ENCODE measurements at places on chromosomes 1 and 21. TPM values are rescaled to one million over a fixed set of nuclear protein-coding genes. Genes with fewer than 3 reads are reported as not detected.
A peak's percentile ranks its signal among the peaks of the same experiment; 100 is the strongest.

The DNAI4 gene
- 8.9 TPM for total RNA-seq

The LCK gene
- total RNA-seq, result 1.5 TPM

DNA sequence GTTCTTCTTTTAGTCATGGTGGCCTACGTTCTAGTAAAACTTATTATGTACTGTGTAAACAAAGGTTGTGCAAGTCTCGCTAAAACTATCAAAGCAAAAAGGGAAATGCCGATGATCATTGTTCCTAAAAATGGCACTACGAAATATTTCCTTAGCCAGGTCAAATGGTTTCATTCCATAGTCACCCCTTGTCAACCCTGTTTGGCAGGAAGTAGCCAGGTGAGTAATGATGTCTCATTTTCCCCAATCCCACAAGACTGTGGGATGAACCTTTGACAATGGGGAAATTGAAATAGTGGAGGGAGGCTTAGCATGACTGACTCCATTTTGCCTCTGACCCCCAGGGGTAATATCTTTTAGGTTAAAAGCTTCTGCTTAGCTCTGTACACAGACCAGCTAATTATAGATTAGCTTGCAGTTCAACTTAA is 5.6 kb upstream of the REN start:
- DNase-seq, result no peak

- no peak for DNase-seq
These were observed 23.3 kb downstream of the H3-3A start for GRCh38 chr1:226085675-226086285.

GRCh38 chr1:19240673-19241538 is 10.4 kb downstream of the EMC1 start:
- peak; percentile 64 for DNase-seq

GRCh38 chr1:33541966-33542365 is 69.5 kb downstream of the ZSCAN20 start:
- DNase-seq, result no peak

DNA sequence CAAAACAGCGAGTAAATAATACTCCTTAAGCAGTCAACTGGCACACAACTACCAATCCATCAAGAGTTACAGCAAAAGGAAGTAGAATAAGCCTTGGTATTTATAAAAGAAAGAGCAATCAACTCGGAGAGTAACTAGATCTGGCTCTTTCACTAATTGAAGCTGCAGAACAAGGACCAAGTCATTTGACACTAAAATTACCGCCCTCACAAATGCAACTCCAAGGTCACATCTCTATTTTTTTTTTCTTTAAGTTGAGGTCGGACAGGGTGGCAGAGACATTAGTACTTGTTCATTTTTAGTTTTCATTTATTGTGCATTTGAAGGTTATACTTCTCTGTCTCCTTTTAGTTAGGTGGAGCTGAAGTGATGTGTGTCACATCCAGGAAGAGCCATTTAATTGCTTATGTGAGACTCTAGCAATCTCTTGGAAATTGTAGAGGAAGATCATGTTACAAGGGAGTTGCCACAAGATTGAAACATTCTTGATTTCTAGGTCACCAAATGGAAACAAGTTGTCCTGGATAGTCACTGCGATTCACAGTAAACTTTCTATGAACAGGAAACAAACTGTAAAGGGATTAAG is 138.1 kb upstream of the ADAMTS5 start:
- DNase-seq, result no peak

DNA sequence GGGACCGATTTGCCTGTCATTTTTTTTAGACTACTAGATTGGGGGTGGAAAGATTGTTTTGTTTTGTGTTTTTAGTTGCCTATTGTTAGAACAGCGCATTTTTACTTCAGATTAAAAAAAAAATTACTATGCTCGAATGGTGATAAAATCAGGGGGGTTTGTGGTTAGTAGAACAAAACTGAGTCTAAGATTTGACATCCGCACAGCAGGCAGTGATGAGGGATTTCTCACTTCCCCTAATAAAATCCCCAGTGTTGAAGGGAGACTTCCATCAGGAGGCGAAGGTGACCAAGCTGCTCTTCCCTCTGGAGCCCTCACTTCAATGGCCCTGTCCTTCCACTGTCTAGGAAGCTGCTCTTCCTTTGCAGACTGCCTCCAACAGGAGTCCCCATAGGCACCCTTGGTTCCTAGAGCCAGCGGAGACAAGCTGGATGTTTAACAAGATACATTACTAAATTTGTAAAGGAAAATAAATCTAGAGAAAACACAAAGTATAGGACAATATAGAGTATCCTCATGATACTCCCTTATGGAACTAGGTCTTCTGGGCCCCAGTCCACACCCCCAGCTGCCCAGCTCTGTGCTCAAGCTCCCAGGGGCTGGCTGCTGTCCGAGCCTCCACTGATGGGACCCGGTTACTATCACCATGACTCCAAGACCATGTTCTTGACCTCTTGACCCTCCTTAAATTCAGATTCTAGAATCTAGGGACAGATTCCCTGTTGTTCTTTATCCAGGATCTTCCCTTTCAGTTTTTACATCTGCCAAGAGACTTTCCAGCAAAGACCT is 31.0 kb downstream of the TENT5C start:
- DNase-seq, result no peak

The CAPN8 gene
- total RNA-seq, result not detected

DNA sequence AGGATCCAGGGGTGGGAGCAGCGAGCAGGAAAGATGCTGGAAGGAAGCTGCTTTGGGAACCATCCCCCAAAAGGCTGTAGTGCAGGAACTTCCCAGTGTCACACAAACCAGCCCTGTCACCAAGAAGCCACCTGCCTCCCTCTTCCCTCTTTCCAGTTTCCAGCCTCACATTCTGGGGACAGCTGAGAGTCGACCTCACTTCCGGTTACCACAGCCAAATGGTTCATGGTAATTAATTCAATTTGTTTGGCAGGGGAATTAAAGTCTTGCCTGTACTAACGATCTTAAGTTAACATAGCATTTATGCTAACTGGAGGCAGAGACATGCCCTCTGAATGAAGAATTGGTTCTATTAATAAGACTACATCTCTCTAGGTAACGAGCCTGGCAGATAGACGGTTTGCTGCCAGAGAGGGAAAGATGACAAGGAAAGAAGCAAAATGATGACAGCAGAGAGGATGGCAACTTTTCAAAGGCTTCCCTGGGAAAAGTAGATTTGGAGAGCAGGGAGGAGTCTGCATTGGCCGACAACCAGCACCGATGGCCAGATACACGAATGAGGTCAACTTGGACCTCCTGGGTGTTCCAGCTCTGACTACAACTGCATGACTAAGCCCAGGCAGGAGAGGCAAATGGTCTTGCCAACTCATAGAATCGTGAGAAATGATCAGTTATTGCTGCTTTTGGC is 64.1 kb downstream of the TMCO4 start:
- DNase-seq, result no peak

GRCh38 chr1:48592330-48592729 is 120.3 kb upstream of the SPATA6 start:
- DNase-seq, result no peak

The CFAP141 gene
- not detected for total RNA-seq

DNA sequence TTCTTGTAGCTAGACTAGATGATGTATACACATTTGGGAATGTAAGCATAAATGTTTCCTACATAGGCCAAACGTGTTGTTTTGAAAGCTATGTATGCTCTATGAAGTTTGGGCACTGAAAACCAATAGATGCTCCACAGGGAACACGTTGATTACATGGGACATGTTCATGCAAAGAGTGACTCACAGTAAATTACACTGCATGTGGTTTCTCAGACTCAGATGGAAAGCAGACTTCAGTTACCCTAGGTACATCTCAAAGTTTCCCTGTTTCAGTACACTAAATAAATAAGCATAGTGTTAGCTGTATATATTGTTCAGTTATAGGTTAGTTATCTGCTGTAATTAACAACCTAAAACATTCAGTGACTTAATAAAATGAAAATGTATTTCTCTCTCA is 301.9 kb upstream of the RUNX1 start:
- DNase-seq, result no peak

- no peak for DNase-seq
These were observed 672 bp downstream of the ENSA start for GRCh38 chr1:150628766-150629114.

DNA sequence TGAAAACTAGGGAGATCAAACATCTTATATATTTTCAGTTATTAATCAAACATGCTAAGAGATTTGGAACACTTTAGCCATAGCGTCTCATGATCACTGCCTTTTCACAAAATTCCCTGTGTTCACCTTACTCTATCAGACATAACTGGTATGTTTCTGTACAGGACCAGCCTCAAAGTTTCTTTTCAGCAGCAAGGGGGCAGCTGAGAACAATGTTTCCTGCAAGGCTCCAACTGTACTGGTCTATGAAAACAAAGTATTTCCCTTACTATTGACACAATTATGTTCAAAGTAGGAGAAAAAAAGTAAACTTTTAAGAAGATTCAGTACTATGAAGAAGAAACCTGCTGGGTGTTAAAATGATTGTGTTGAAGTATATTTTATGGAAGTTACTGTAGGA is 98.5 kb downstream of the ATF6 start:
- no peak for DNase-seq

DNA sequence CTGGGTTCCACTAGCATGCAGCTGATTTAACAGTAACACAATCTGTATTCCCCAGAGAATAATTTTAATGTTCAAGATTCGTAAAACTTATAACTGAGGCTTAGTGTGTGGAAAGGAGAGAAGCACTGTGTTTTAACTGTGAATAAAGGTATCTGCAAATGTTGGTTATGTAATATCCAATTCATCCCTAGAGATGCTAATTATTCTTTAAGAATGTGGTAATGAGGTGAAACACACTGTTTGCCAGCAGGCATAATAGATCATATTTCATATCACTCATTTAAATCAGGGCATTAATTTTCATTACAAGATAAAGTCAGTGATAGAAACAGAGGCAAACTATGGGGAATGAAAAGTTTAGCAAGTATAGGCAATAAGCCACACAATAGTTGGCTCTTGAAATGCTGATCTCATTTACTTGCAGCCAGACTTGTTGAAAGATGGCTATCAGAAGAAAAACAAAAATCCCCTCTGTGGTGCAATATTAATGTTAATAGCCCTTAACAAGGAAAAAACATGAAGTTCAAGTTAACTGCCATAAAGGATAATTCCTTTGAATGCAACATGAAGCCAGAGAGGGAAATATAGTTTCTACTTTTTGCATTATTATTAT is 33.4 kb downstream of the HMCN1 start:
- no peak for DNase-seq

The AQP10 gene
- total RNA-seq, result 1.00 TPM

DNA sequence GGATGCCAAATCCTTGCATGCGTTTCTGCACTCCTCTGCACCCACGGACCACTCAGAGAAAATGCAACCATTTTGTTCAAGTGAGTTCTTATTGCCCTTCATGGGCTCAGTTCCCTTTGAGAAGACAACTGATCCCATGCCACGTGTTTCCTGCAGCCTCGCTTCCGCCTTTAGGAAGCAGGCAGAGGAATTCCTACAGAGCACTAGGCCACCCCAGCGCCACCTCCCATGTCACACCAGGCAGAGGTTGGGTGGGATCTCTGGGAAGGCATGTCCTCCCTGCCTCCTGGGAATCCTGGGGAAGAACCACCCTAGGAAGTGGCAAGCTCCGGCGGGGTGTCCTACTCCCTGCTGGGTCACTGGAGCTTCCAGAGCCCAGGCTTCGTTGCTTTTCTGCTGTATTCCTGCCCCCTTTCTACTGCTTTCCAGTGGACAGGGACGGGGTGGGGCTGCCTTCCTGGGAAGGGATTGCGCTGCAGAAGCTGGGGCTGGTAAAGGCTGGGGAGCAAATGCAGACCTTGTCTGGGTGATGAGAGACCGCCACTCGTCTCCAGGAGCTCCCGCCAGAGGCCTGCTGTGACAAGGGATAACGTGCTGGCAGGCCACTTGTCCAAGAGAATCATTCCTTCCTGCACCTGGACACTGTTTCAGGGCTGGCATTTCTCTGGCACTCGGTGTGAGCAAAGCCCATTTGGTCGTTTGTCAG is 478.2 kb upstream of the VAMP3 start:
- DNase-seq, result no peak

The PGBD2 gene
- 8.6 TPM for total RNA-seq

DNA sequence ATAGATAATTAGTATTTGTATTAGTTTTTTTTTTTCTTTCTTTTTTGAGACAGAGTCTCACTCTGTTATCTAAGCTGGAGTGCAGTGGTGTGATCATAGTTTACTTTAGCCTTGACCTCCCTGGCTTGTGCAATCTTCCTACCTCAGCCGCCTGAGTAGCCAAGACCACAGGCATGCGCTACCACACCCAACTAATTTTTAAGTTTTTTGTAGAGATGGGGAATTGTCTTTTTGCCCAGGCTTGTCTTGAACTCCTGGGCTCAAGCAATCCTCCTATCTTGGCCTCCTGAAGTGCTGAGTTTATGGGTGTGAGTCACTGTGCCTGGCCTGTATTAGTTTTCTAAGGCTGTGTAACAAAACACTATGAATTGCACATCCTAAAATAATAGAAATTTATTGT is 58.3 kb downstream of the MSH4 start:
- no peak for DNase-seq

- no peak for DNase-seq
These were observed 3.1 kb downstream of the LRRC40 start for GRCh38 chr1:70202173-70202758.

- no peak for DNase-seq
These were observed 46.2 kb upstream of the DAB1 start for GRCh38 chr1:57470036-57470435.

GRCh38 chr1:192524223-192524622 is 51.4 kb upstream of the RGS1 start:
- DNase-seq, result no peak

The TMEM50A gene
- total RNA-seq, result 67.2 TPM

The SCAF4 gene
- total RNA-seq, result 57.4 TPM

The TMCC2 gene
- 6.5 TPM for total RNA-seq

The OPTC gene
- not detected for total RNA-seq

GRCh38 chr1:244256086-244256676 is 195.5 kb downstream of the ADSS2 start:
- DNase-seq, result no peak

DNA sequence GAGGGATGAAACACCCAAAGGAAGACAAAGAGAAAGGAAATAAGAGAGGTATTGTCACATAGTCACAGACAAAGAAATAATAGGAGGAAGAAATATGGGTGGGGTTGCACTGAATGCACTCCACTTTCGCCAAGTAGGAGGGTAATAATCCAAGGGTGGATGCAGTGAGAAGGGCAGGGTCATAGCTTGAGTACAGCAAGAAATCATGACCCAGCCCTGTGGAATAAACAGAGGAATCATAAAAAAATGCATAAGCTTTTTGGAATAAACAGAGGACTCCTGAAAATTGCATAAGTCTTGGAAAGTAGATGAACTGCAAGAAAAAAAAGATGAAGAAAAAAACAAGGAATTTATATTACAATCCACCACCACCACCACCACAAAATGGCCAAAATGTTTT is 53.1 kb upstream of the CD55 start:
- DNase-seq, result no peak

The TMEM183A gene
- 58.4 TPM for total RNA-seq

The COL16A1 gene
- 389 TPM for total RNA-seq

- no peak for DNase-seq
These were observed 42.6 kb upstream of the A3GALT2 start for GRCh38 chr1:33363470-33363861.

The RGS13 gene
- 1.2 TPM for total RNA-seq

The SHCBP1L gene
- not detected for total RNA-seq

DNA sequence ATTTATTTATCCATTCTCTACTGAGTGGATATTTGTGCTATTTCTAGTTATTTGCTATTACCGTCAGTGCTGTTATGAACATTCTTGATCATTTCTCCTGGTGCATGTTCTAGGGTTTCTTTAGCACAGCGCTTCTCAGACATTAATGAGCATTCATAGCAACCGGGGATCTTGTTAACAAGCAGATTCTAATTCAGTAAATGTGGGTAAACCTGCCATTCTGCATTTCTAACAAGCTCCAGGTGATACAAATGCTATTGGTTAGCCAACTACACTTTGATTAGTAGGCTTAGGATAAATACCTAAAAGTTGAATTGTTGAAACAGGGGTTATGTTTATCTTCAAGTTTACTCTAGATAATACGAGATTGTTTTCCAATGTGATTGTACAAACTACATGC is 3.3 kb upstream of the DBT start:
- DNase-seq, result no peak

Measured in mesothelial cell of epicardium (in vitro differentiated cells).